ENCODE measurements at places on chromosomes 12 and 14.

DNA sequence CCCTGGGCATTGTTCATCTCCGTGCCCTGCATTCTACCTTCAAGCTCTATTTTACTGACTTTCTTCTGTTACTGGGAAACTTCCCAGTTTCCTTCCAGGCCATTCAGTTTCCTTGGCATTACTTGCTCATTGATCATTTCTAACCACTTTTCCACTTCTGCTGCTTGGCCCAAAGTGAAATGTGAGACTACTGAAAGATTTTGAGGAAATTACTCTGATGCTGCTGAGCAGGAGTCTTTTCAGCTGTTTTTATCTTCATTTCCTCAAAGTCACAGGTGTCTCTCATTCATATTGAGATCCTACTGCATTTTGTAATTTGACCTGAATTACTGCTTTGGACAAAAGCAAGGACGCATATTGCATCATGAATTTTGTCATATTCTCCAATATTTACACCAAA is 26.4 kb upstream of the DBX2 start:
- no peak for DNase-seq

DNA sequence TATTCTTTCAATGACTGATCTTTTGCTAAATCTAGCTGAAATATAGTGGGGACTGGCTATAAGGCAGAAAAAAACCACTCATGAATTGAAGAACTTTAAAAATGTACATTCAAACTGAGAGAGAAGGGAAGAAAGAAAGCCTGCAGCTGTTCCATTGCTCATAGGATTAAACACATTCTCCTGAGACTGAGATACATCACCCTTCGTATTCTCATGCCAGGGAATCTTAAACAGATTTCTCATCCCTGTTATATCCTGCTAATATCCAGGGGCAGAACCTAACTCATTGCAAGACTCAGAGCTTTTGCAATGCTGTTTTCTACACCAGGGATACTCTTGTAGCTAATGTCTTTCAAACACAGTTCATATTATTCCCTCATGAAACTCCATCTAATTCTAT is 67.2 kb upstream of the ACSS3 start:
- DNase-seq, result no peak

DNA sequence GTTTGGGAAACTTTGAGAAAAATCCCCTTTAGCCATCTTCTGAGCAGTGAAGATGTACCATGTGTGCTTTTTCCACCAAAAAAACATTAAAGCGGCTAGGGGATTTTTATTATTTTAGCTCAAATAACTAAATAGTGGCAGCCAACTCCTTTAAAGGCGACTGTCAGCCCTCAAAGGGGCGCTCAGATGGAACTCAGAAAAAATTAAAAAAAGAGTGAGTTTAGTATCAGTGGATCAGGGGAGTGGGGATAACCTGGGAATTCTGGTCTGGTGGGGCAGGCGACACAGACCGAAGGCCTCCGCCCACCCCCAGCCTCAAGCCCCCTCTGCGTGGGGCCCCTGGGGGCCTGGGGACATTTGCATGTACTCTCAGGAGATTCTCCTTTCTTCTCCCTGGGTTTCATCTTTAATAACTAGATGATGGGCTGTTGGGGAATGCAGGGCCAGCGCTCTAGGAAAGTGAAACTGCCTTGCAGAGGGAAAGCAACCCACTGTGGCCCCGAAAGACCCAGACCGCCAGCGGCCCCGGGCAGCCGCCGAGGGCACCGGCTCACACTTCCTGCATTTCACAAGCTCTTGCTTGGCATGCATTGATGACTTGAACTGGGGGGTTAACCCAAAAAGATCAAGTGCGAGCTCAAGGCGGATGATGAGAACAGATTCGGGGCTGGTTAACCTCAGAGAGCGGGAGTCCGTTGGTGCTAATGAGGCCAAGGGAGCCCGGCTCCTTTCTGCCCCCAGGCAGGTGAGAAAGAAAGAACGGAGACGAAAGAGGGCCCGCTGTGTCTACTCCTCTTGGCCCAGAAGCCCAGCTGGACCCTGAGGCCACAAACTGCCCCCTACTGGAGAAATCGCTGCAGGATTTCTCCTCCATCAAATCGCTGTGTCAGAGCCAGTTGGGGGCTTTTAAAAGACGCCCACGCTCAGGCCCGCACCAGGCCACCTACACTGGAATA is 7.3 kb upstream of the BATF start:
- DNase-seq, result peak; percentile 11

DNA sequence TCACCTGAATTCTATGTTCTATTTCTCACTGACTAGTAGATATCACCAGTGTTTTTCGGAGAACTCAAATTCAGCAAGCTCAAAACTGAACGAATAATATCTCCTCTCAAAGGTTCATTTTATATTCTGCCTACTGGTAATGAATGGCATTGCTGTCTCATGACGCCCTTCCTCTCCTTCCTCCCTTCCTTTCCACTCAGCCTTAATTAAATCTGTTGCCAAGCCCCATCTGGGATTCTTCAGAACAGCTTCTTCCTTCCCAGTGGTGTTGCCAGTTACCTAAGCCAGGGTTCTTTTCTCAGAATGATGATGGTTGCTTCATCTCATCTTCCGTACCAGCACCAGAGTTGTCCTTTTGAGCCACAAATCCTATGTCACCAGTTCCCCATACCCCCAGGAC is 143.2 kb downstream of the SYNE2 start:
- no peak for DNase-seq

DNA sequence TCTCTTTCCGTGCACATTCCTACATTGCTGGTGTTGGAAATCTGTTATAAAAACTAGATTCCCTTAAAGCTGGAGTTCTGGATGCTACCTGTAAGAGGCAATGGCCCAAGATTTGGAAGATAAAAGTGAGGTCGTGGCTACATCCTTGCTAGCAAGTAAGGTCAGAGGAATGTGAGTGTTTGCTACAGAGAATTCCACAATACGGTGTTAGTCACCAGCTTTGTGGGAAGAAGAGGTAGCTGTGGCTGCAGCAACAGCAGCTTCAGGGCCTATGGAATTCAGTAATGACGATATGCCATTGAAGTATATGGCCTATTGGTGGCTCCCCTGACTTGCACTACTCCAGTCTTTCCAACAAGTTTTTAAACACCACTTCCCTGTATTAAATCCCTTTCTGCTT is 227.7 kb upstream of the TMEM260 start:
- DNase-seq, result no peak

GRCh38 chr12:49787672-49788071 is 40.5 kb downstream of the NCKAP5L start:
- no peak for DNase-seq

Data from NCI-H1930 (cell line).